KBM-7 (cell line): ENCODE measurements at places on chromosomes 5 and 9.

- DNase-seq = no peak
Measured at GRCh38 chr5:2562036-2562435, 189.4 kb downstream of the IRX2 start.

DNA sequence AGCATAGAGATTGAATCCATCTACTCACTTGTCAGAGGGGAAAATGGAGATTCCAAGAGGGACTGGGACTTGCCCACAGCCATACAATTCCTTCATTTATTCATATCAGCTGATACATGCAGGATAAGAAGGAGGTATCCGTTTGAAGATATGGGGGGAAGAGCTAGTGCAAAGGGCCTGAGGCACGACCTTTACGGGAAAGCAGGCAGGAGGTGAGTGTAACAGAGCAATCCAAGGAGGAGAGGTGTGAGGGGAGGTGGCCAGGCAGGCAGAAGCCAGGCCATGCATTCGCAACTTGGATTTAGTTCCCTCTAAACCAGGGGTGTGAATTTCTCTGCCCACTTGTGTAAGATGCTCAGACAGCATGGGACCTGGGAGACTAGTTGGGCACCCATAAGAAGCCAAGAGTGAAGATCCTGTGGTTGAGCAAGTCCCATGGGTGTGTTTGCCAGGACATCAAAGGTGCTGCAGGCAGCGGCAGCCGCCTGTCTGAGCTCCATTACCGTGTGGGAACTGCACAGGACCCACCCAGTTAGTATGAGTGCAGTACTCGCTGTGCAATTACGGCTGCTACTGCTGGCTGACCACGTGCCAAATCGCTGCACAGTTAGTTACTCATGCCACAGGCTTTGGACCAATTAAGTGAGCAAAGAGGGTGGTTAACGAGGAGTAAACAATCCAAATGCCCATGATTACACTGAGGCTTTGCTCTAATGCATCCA lies 31.4 kb upstream of the FAT2 start:
- DNase-seq = no peak

DNA sequence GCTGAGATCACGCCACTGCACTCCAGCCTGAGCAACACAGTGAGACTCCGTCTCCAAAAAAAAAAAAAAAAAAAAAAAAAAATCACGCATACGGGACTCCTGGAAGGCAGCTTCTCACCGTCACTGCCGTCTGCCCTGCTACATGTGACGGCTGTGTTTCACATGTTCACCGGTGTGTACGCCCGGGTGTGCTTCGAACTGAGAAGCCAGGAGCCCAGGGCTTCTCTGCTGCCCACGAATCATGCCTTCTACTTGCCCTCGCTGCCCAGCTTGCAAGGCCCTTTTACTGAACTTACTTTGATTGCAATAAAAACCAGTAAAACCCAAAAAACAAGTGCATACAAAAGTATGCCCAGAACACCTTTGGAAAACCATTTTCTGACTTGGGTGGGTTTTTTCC lies 5.8 kb upstream of the NKD2 start:
- DNase-seq = no peak

DNA sequence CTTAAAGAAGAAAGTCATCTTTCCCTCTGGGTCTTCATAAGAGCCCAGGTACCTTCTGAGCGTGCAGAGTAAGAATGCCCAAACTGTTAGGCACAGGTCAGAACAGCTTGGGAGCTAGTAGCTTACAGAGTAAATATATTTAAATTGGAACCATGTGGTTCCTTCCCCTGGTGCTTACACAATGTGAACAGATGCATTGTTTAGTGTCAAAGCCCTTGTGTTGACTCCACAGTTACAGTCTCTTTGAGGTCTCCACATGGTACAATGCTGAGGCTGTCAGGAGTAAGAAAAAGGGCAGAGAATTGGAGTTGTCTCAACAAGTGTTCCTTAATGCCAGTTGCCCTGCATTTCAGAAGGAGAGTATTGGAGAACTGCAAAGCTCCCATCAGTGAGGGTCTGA lies 188.5 kb downstream of the PAPPA start:
- no peak for DNase-seq

DNA sequence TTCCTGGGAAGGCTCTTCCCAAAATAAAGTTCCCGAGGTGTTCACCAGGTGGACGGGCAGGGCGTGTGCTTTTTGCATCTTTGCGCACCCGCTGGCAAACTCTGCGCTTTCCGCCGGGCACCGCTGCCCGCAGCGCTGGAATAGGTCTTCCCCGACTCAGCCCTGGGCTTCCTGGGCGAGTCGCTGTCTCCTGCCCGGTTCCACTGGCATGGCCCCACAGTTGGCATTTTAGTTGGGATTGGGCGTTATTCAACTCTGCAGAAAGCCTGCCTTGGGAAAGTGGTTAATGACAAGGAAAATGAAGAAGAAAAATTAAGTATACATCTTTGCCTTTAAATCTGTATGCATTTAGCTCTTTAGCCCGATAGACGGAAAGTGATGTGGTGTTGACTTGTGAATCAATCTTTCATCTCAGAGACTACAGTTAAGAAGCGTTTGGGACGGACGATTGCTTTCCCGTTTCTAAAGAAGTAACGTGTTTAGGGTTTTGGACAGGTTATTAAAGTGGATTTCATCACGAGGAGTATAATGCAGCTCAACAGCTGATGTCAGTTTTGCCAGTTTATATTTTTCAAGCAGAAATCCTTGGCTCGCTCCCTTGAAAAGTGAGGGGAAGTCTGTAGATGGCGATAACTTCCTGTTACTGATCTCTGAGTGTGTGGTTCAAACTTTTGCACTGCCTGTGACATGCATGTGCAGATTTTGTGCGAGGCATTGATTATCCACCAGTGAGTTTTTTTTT lies 946 bp downstream of the ADCY2 start:
- no peak for DNase-seq

DNA sequence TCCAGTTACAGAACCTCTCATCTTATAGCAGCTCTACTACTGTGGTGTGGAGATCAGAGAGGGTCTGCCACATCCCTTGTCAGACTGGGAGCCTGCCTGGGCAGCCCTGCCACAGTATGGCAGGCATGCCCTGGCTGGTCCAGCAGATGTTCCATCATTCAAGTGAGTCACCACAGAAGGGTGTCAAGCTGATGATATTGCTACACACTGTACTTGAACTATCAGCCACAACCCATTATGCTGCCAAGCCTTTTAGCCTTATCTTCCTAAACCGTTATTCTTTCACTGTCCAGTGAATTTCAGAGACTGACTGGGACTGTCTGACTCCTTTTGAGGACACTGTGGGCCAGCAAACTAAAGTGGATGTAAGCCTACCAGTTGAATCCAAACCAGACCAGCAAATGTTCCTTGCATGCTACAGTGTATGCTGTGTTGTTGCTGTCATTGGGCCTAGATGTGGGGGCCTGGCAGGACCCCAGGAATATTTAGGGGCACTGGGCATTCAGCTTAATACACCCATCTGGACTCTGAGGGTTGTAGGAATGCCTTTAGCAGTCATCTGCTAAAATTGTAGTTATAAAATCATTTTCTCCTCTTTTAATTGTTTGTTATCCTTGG lies 202.6 kb downstream of the NR3C1 start:
- peak; percentile 21 for DNase-seq

DNA sequence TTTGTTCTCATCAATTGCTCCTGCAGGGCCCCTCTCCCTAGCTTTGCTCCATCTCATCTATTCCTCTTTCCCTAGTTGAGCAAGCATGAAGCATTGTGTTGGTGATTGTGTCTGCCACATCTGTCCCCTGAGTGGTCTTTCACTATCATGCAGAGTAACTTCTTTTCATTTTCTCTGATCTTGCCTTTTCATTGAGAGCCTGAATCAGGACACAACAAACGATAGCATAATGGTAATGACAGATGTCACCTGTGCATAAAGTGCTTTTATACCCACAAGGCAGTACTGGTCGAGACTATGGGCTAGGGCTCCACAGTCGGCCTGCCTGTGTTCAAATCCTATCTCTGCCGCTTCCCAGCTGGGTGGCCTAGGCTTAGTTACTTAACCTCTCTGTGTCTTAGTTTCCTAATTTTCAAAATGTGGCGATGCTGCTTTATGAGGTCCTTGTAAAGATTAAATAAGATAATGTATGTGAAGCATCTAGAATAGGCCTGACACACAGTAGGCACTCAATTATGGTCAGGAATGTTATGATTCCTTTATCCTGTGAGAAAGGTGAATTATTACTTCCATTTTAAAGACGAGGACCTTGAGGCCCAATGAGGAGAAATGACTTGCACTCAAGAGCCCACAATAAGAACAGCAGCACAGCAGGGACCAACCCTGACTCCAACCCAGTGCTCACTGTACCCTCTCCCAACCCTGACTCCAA lies 137.1 kb upstream of the ZNF618 start:
- DNase-seq = peak; percentile 28

DNA sequence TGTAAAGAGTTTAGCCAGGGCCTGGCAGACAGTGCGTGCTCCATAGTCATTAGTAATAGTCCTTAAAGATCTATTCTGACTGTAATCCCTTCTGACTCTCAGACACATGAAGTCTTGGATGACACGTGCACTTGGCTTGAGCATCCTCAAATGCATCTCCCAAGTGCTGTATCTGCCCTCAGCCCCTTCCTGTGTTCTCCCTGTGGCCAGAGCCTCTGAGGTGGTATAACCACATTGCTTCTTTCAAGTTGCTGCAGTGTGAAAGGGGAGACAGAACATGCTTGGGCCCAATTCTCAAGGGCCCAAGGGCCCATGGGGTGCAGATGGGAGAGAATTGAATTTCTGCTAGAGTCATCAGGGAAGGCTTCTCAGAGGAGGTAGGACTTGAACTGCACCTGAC lies 30.1 kb upstream of the HAND1 start:
- DNase-seq = no peak

GRCh38 chr5:42216904-42217303 lies 206.3 kb upstream of the GHR start:
- DNase-seq = no peak

DNA sequence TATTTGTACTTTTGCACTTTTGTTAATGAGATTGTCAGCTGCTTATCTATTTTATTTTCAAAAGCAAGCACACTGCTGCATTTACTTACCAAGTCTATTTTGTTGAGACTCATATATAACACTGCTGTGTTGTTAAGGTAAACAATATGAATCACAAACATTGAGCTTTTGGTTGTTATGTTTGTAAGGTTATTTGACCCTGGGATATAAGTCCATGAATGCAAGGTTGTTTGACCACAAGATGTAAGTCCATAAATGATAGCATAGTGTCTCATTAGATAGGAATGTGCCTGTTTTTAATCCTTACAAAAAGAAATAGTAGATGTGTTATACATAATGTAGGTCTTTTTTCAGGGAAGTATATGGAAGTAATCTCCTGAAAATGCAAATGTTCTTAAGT lies 845.9 kb downstream of the CDH9 start:
- no peak for DNase-seq

DNA sequence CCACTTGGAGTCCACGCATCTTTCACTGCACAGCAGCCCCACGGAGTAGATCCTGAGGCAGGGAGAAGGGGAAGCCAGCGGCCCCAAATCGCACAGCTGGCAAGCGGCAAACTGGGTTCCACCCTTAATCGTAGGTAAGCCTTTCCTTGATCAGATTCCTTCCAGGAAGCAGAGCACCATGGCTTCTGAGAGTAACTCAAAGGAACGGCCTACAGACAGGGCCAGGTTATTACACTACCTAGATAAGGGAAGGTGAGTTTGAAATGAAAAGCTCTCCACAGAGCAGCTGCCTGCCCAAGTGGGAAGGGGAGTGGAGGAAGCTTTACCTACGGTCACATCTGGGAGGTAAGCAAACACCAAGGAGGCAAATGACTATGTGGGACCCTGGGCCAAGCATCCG lies 7.9 kb downstream of the DAP start:
- DNase-seq = no peak

- DNase-seq = peak; percentile 77
Measured at GRCh38 chr9:90914868-90915483, 113.4 kb downstream of the SYK start.

- DNase-seq = peak; percentile 57
Measured at GRCh38 chr5:134026521-134027287, 21.9 kb upstream of the VDAC1 start.
